Activated T-cell treated with anti-CD3 and anti-CD28 coated beads for 1 hour (primary cell): ENCODE measurements at places on chromosomes 12 and 14.

DNA sequence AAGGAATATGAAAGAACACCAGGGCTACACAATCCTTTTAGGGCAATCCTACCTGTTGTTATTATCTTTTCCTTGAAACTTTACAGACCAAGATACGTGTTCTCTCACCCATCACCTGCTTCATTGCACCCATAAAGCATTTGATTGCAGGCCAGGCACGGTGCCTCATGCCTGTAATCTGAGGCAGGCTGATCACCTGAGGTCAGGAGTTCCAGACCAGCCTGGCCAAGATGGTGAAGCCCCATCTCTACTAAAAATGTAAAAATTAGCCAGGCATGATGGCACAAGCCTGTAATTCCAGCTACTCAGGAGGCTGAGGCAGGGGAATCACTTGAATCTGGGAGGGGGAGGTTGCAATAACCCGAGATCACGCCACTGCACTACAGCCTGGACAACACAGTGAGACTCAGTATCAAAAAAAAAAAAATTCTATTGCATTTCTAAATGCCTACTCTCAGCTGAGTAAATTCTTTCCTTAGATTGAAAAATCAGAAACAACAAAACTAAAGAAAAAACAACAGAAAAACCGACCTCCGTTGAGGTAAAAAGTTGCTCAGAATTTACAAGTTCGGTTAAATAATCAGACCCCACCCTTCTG is 183.7 kb upstream of the TMEM132C start:
- DNase-seq, result no peak

DNA sequence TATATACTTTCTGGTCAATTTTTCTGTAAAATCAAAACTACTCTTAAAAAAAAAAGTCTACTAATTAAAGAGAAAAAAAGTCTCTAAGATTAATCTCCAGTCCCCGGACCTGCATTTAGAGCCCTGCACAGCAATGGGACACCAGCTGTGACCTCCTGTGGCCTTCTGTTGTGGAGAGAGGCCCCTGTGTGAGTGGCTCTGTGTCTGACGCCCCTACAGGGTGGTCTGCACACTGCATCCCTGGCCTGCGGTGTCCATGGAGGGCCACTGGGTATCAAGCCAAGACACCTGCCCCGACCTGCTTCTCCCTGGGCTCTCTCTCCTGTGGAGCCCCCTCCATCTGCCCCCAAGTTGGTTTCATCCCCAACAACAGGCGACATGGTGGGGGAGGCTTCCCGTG is 248.0 kb upstream of the DIO3 start:
- DNase-seq, result no peak

- DNase-seq, result peak; percentile 28
These were observed 8.7 kb upstream of the WDR89 start for GRCh38 chr14:63650256-63650952.

- no peak for DNase-seq
These were observed 44.4 kb upstream of the NCOR2 start for GRCh38 chr12:124611559-124612409.

GRCh38 chr14:74982661-74983060 is 20.1 kb upstream of the EIF2B2 start:
- no peak for DNase-seq

- DNase-seq, result no peak
These were observed 15.1 kb downstream of the PPM1H start for GRCh38 chr12:62919838-62920237.

GRCh38 chr12:47144769-47145168 is 65.0 kb upstream of the AMIGO2 start:
- no peak for DNase-seq
